ENCODE measurements at places on chromosomes 5 and 9.

DNA sequence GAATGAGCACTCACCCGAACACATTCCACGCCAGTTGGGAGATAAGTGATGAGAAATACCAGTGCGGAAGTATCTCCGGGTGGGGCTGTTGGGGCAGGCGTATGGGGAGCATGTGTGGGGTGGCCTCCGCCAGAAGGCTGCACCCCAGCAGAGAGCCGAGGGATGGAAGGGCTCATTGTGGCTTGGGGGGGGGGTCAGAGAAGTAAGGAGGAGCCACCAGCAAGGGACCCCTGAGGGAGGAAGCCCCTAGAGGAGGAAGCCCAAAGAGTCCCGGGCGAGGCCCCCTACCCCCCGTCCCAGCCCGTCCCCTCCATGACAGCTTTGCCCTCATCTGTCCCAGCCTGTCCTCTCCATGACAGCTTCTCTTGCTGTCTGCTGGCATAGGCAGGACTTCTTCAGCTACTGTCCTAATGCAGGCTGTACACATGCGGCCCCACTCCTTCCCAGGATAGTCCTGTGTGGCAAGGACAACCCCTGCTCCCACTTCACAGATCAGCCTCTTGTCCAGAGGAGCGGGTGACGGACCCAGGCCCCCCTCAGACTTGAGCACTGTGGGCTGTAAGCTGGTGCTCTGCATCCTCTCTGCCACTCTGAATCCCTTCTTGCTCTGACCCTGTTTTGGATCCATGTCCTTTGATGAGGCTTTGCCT lies 239.6 kb downstream of the CACNA1B start:
- no peak for DNase-seq

DNA sequence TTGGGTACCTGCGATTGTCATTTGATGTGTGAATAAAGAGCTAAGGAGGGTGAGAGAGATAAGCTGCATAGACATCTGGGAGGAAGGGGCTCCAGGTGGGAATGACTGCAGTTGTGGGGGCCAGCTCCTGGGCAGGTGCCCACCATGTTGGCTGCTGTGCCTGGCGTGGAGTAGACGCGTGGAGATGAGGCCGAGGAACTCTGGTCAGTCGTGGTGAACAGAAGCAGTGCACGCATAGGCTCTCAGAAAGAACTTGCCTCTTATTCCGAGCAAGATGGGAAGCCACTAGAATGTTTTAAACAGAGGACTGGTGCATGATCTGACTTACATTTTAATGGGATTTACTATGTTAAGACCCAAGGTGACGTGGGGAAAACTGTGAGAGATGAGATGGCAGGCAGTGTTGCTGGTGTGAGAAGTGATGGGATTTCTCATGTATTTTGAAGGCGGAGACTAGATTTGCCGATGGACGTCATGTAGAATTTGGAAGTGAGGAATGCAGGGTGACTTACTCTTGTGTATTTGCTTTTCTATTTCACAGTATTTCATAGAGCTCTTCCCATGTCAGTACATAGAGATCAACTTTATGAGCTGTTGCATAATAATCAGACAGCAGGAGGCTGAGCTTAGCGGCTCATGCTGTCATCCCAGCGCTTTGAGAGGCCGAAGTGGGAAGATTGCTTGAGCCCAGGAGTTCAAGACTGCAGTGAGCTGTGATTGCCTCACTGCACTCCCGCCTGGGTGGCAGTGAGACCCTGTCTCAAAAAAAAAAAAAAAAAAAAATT lies 71.1 kb downstream of the EHMT1 start:
- peak; percentile 48 for DNase-seq

- DNase-seq: no peak
Observed at GRCh38 chr9:111825468-111826145, 30.9 kb upstream of the SHOC1 start.

- peak; percentile 22 for DNase-seq
Observed at GRCh38 chr9:92414566-92414965, 9.7 kb downstream of the OMD start.

- DNase-seq: no peak
Observed at GRCh38 chr5:96478983-96479382, 45.9 kb upstream of the PCSK1 start.

DNA sequence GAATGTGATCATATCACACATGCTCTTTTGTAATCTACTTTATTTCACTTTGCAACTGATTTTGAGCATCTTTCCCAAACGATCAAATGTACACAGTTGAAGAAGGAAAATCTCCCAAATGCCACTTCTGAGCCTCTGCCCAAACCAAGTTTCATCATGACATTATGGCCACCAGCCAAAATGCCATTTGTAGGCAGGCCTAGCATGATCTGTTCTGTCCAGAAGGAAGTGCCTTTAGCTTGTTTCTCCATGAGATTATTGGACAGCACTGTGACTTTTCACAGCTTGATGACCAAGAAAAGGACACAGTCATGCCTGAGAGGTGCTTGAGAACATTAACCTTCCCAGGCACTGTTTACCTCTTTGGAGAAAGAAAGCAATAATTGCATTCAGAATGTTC lies 73.2 kb upstream of the PIP5K1B start:
- peak; percentile 35 for DNase-seq

DNA sequence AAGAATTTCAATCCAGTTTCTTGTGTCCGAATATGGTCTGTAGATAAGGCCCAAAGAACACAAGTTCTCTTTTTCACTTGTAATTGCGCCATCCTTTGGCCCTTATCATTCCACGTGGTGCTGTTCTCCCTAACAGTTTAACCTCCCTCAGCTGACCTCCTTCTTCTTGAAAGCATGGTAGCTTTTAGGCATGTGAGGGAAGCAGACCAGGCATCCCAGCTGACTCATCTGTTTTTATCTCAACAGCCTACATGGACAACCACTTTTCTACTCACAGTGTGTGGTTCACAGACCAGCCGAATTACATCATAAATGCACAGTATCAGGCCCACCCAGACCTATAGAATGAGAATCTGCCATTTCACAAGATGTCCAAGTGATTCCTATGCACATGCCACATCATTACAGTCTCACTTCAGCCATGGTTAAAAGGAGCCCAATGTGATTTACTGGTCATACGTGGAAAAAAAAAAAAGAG lies 26.9 kb upstream of the PLIN2 start:
- DNase-seq: peak; percentile 99

- DNase-seq: no peak
Observed at GRCh38 chr5:69451941-69452647, 37.2 kb downstream of the MARVELD2 start.

- DNase-seq: no peak
Observed at GRCh38 chr5:112106878-112107277, 312.2 kb downstream of the EPB41L4A start.

- no peak for DNase-seq
Observed at GRCh38 chr5:130279386-130279785, 375.1 kb downstream of the CHSY3 start.

GRCh38 chr5:66145737-66146136 lies 1.6 kb downstream of the SREK1 start:
- DNase-seq: no peak

DNA sequence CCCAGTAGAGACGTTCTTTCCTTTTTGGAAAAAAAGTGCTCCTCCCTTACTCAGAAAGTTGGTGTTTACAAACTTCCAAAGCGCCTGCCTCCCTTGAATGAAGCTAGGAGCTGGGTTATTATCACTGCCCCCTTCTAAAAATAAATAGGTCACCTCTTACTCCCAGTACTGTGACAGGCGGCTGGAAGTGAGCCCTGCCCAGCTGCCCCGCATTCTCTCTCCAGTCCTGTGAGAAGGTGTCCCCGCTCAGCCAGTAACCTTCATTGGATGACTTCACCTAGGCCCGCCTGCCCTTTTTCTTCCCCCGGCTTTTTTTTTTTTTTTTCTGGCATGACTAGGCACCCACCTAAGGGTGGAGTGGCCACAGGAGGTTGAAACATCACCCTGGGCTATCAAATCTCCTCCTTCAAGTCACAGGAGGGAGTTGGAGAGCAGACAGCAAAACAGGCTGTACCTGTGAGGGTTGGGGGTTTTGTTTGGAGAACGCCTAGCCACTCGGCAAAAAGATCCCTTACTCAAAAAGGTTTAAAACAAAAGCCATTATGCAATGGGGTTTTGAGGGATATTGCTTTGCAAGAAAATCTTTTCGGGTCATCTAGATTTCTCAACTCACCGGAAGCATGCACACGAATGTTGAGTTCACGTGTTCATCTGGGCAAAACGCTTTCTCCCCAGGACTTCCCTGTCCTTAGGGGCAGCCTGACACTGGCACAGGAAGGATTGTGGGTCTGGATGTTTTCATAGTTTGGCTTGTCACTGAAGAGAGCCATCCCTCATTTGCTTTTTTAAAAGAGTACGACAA lies 43.3 kb upstream of the ZNF622 start:
- peak; percentile 15 for DNase-seq

GRCh38 chr9:115069302-115069701 lies 48.7 kb downstream of the TNC start:
- no peak for DNase-seq

GRCh38 chr5:119301210-119301609 lies 54.6 kb upstream of the TNFAIP8 start:
- DNase-seq: no peak

GRCh38 chr9:126519660-126520420 lies 93.9 kb upstream of the LMX1B start:
- DNase-seq: no peak

DNA sequence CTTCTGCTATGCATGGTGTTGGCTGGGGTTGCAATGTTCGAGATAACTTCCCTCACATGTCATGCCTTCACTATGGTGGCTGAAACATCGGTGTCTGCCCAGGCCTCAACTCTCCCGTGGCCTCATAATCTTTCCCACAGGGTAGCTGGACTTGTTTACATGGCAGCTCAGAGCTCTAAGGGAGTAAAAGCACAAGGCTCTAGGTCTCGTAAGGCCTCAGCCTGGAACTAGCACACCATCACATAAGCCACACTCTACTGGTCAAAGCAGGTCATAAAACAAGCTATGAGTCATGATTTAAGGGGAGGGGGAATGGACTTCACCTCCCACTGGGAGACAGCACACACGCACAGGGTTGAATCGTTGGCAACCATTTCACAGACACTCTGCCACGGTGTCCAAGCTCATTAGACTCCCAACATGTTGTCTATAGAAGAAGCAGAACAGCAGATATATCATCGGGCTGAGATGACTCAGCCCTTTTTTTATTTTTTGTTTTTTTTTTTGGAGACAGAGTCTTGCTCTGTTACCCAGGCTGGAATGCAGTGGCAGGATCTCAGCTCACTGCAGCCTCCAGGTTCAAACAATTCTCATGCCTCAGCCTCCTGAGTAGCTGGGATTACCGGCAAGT lies 66.8 kb upstream of the IL17B start:
- DNase-seq: peak; percentile 38

- no peak for DNase-seq
Observed at GRCh38 chr9:13213998-13214397, 65.5 kb downstream of the MPDZ start.
